ENCODE measurements at places on chromosomes 4 and X.

DNA sequence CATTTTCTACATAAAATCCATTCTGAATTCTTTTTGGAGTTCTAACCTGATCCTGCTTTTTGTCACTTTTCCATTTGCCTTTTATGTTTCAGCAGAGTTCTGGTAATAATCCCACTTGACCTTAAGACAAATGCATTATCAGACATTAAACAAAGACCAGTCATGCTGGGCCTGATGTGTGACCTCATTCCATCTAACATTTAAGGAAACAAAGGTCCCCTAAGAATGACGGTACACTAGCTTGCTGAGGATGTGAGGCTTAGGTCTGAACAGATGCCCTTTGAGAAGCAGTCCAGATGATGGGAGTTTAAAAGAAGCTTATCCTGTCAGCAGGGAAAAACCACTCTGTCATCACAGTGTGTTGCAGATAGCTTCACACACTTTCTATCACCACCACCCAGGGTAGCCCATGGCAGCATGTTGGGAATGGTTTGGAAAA, 38.1 kb upstream of the PDE5A start:
- no peak for DNase-seq

DNA sequence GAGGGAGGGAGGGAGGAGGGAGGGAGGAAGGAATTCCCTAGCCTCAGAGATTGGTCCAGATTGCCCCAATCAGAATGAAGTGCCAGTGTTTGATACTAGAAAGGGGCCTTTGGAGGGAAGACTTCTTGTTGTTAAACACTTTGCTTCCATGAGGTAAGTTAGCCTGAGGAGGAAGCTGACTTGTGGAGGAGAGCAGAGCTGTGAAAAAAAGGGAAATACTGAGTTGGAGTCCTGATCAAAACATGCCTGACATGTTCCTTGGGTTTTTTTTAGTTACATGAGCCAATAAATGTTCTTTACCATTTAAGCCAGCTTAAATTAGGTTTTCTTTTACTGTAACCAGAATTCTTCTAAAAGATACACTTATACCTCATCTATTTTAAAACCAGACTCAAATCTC, 57.6 kb downstream of the GSX2 start:
- no peak for DNase-seq

- DNase-seq = no peak
Observed at GRCh38 chr4:139331185-139331584, 28.9 kb upstream of the NDUFC1 start.

GRCh38 chrX:54978448-54978847, 15.5 kb downstream of the PFKFB1 start:
- DNase-seq = no peak

DNA sequence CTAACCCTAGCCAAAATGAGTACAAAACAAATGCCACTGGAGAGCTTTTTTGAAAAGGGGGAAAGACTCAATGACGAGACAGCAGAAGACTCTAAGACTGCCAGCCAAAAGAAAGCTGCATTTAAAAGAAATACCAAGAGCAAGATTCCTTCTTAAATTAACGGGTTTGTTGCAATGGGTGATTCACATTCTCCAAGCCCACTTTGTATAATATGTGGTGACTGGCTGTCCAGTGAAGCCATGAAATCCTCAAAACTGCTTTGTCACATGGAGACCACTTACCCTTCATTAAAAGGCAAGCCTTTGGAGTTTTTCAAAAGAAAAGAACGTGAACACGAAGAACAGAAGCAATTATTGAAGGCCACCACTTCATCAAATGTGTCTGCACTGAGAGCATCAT, 68.2 kb downstream of the MRPL1 start:
- no peak for DNase-seq

GRCh38 chr4:112515198-112516065, 548 bp downstream of the NEUROG2 start:
- no peak for DNase-seq

DNA sequence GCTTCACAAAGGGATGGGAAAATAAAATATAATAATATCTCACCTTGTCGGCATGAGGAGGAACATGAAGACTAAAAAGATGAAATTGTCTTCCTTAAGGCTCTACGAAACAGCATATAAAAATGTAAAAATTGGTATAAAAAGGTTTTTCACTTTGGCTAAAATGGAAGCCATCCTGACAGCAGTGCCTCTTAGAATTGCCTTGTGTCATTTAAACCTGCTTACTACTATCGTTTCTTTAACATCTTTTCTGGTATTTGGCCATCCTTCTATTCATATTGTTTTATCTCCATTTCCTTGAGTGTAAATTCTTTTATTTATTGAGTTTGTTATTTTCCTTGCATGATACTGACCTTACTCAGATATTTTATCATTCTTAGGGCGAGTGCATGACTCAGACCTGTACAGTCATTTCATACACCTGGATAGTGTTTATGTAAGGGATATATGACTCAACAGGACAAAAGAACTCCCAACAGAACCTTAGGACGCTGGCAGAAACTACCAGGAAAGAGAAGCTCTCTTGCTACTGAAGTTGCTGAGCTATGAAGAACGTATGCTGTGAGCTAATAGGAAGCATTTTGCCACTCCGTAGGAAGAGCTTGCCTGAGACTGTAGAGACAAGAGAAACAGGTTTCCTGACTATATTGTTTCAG, 5.8 kb upstream of the CDKN2AIP start:
- no peak for DNase-seq

- no peak for DNase-seq
Observed at GRCh38 chr4:91118597-91118996, 991.4 kb downstream of the CCSER1 start.

DNA sequence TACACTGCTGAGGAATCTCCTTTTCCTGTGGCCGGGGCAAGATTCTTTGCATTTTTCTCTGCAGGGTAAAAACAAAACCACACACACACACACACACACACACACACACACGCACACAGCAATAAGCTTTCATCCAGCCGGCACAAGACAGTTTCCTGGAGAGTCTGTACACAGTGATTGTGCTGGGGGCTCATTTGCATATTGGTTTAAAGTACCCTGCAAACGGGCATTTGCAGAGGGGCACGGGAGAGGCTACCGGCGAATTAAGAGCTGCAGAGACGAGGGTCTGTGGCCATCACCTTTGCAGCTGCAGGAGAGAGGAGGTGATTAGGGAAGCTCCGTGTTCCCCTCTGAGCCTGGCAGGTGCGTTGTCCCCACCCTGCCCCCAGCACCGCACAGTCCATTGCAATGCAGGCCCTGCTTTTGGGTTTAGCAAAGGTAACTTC, 219.9 kb downstream of the SHOX start:
- DNase-seq = no peak

DNA sequence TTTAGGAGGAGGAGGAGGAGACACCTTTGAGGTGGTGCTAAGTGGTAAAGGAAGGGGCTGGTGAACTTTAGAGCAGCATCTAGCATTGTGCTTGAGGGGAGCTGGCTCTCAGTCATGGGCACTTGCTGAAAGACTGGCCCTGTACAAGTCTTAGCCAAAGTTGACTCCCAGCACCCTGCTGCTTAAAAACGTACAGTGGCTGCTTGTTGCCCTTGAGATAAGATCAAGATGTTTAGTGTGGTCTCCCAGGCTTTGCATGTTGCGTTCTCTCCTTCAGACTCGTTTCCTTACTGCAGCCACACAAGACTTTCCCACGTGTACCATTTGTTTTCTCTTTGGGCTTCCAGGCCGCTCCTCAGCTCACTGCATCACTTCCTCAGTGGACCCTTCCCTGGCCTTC, 1.8 kb downstream of the MED28 start:
- no peak for DNase-seq

GRCh38 chrX:110142096-110142495, 139.2 kb downstream of the TMEM164 start:
- no peak for DNase-seq

- no peak for DNase-seq
Observed at GRCh38 chrX:154366666-154367055, 7.8 kb downstream of the FLNA start.

DNA sequence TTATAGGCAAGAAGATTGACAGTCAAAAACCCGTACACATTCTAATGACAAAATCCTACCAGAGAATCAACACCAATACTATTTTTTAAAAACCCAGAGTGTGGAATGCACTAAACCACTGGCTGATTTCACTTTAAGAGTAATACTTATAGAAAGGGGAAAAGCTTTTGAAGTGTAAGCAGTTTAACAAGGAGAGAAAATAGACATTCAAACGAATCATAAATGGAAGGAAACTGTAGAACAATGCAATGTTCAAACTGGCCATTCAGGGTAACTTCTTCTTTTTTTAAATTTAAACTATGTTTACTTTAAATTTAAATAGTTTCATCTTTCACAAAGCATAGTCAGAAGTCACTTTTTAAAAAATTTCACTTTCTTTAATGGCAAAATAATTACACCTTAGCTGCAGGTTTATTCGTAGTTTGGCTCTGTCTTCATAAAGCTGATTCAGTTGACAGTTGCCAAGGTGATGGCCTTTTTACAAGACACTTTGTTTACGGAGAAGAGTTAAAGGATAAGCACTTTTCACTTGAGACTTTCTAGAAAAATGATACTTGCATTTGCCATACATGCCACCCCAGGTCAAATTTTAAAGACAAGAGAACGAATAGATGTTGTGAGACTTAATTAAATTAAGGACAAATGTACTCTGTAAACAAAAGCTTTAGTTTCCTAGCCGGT, 82.4 kb upstream of the KLF3 start:
- DNase-seq = no peak

DNA sequence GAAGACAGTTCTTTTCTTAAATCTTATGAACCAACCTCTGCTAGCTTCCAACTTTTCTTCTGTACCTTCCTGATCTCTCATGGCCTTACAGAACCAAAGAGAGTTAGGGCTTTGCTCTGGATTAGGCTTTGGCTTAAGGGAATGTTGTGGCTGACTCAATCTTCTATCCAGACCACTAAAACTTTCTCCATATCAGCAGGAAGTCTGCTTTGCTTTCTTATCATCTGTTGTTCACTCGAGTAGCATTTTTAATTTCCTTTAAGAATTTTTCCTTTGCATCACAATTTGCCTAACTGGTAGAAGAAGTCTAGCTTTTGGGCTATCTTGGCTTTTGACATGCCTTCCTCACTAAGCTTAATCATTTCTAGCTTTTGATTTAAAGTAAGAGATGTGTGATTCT, 167.0 kb downstream of the TBCK start:
- DNase-seq = no peak

DNA sequence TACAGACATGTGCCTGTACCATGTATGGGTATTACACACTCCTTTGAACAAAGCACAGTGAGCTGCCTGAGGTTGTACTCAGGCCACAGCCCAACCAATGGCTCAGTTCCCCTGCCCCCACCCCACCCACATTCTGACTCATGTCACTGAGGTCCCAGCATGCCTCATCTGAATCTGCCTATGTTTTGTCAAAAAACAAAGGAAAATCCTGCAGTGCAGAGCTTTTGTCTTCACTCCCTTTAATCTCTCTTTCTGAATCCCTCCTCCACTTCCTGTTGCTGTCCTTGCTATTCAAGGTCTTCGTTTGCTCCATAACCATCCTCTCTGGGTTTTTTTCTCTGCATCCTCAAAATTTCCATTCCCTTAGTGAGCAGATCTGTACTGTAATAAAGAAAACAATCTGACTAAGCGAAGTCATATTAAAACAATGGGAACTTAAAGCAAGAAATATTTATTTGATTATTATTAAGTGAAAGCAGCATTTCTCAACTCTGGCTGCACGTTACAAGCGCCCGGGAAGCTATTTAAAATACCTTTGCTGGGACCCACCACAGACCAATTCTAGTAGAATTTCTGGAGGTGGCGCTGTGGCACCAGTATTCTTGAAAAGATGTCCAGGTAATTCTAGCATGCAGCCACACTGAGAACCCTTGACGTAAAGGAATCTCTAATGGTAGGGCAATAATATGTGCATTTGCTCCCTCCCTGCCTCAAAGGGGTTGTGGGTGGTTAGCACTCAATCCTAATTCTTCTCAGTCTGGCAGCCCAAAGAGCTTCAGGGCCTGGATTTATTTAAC, 8.7 kb downstream of the GUCY2F start:
- DNase-seq = peak; percentile 38
